D721Med (cell line): ENCODE measurements at places on chromosomes 2 and 18.

DNA sequence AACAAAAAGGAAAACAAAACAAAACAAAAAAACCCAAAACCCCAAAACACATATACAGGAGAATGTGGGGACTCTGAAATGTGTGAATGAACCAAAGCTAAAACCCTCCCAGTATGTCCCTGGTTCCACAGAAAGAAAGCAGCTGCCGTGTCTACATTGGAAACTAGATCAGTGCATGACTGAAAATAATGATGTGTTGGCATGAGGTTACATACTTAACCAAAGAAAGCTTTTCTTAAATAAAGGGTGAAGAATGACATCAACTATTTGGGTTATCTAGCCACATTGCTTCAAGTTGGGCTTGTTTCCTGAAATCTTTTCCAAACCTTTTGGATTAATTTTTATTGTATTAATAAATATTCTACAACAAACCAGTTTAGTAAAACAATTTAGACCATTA, 91.9 kb upstream of the FN1 start:
- DNase-seq = no peak

DNA sequence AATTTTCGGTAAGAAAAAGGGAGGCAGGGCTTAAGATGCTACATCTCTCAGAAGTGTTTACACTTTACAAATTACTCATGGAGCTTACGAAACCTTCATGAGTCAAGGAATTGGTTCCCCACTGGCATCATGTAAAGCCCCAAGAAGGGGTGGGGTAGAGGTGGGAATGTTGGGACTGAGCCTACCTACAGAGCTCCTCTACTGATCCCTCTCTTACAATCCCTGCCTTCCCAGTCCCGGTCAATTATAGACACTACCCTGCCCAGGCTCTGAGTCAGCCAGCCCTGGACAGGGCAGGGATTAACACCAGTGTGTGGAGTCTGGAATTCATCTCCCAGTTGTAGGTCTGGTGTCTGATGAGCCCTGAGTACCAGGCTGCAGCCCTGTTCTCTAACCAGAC, 248.9 kb downstream of the PAX3 start:
- no peak for DNase-seq

- peak; percentile 63 for DNase-seq
These were observed at the start of gene EDAR for GRCh38 chr2:108988796-108989713. TSS of gene EDAR (minus strand) at chr2:108989220. CDS start at chr2:108931014, 58,206 bp downstream.

GRCh38 chr2:37527361-37527760, 144.1 kb downstream of the CDC42EP3 start:
- no peak for DNase-seq

- DNase-seq = peak; percentile 47
These were observed 1.1 kb downstream of the GLI2 start for GRCh38 chr2:120736624-120737339.

DNA sequence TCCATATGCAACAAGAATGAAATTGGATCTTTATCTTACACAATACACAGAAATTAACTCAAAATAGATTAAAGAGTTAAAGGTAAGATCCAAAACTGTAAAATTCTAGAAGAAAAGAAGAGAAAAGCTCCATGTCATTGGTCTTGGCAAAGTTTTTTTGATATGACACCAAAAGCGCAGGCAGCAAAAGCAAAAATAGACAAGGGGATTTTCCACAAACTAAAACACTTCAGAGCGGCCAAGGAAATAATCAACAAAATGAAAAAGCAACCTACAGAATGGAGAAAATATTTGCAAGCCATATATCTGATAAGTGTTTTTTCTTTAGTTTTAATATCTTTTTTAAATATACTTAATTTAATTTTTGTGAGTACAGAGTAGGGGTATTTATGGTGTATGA, 112.8 kb upstream of the CAB39 start:
- no peak for DNase-seq

DNA sequence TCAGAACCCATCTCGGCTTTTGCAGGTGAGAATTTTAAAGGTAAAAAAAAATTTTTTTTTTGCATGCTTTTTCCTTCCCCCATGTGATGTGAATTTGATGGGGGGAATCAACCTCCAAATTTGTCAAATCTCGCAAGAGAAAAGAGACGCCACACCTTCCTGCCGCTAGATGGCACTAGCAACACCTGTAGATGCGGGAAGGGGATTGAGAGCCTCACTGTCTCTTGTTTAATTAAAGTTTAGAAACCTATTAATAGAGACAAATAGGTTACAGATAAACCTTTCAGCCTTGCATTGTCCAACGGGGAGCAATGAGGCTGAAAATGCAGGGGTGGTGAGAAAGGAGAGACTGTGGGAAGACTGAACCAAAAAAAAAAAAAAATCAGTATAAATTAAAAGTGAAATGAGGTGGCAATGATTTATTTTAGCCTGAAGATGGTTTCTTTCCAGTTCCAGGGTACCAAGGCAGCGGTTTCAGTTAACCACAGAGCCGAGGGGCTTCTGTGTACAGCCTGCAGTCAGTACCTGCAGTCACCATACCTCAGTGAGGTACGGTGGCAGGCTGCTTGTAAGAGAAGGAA, 84.6 kb downstream of the NRP2 start:
- no peak for DNase-seq

DNA sequence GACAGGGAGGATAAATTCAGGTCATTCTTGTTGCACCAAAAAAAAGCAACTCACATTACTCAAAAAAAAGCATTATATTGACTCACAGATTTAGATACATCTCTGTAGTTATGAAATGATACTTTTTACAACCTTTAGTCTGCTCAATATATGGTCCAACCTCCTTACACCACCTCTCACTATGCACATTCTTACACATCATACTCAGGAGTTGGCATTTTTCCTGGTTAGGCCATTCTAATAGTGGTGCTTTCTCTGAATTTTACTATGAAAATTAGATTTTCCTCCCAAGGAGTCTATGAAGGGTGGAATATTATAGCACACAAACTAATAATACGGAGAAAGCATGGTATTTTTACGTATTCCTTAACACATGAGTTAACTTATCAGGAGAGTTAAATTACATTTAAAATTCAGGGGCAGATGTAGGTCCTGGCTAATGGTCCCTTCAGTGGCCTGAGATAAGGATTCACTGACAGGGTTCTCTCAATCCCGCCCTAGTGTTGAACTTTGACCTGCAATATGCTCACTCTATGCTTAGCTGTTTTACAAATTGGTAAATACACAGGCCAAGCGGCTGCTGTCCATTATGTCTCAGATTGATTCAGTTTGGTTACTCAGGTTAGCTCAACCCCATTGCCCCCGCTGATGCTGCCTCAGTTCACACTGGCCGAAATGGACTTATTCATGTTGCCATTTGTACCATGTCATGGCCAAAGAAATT, 153.6 kb downstream of the NCKAP5 start:
- DNase-seq = no peak

GRCh38 chr2:147273106-147273505, 571.7 kb upstream of the ACVR2A start:
- DNase-seq = no peak

- DNase-seq = no peak
These were observed 98.7 kb downstream of the ACVR1 start for GRCh38 chr2:157777427-157777826.

DNA sequence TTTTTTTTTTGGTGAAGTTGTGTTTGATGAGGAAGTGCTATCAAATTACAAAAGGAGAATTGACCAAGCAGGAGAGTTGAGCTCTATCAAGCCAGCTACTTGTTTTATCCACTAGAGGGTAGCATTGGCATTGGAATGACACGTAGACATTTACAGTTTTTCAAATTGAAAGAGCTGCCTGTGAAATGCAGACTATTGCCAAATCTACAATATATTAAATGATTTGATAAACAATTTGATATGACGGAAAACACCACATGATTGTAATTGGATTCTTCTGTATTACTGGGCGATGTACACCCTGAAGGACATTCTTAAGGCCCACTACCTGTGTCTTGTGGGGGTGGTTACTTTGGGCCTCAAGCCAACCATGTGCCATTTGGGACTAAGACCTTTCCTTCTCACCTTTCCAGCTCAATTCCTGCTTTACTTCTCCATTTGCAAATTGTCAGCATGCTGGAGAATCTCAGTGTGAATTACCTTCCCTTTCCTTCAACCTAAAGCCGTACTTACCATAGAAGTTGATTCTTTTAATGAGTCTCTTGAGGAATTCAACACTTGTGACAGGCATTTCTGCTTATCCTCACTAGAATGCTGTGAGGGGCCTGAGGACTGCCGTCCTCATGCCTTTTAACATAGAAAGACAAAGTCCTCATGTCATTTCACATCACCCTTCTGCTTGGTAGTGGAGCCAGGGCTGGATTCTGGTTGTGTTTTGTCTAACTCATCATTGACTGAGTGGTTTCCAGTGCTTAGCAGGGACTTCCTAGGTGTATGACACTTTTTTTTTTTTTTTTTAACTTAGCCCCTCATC, 134.8 kb upstream of the THUMPD2 start:
- no peak for DNase-seq

GRCh38 chr2:207497596-207497995, 32.2 kb upstream of the CREB1 start:
- no peak for DNase-seq

DNA sequence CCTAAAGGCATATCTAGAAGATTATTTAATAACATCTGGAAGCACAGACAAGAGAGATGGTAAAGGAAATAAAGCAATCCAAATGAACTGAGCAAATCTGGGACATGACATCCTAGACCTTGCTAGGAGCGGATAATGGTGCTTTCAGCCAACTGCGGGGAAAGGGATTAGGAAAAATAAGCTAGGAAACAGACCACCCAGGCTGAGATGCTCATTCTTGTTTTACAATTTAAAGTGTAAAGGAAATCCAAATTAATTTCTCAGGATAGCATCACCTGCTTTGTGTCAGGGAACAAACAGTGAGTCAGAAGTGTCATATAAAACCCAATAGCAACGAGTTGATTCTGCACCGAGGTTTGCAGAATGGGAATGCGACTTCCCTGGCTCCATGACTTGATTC, 112.5 kb upstream of the CXCR4 start:
- DNase-seq = no peak

DNA sequence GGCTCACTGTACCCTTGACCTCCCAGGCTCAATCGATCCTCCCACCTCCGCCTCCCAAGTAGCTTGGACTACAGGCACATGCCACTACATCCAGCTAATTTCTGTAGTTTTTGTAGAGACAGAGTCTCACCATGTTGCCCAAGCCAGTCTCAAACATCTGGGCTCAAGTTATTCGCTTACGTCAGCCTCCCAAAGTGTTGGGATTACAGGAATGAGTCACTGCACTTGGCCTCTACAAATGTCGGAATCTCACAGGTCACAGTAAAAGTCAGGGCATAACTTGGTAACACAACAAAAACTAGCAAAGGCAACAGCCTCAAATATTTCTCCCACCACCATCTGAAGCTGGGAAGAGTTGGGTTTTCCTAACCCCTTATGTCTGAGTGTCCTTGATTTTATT, 25.3 kb downstream of the SCG2 start:
- DNase-seq = no peak
